Natural killer cell (primary cell): ENCODE measurements at places on chromosomes 12 and 14.

DNA sequence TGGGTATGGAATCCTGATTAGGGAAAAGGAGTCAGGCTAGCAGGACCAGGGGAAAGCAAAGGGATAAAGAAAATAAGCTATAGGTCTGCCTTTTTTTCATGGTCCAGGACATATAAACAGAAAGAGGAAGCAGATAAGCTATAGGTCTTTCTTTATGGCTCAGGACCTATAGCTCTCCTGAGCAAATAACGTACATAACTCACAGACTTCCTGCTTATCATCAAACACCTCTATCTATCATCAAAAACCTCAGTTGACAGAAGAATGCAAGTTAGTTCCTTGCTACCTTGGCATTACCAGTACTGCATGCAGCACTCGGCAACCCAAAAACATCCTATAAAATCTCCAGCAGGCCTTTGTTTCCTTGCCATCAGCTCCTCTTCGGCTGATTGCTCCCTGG lies 238.7 kb upstream of the OR4E1 start:
- H3K4me3 ChIP-seq: no peak overlapping the region
- H3K27me3 ChIP-seq: no peaks in the 10 kb centered on the region
- H3K36me3 ChIP-seq: no peaks in the 10 kb centered on the region
- H3K4me1 ChIP-seq: peaks cover 3% of the 10 kb centered on the region
- no peak overlapping the region for H3K27ac ChIP-seq
- no peak for DNase-seq

DNA sequence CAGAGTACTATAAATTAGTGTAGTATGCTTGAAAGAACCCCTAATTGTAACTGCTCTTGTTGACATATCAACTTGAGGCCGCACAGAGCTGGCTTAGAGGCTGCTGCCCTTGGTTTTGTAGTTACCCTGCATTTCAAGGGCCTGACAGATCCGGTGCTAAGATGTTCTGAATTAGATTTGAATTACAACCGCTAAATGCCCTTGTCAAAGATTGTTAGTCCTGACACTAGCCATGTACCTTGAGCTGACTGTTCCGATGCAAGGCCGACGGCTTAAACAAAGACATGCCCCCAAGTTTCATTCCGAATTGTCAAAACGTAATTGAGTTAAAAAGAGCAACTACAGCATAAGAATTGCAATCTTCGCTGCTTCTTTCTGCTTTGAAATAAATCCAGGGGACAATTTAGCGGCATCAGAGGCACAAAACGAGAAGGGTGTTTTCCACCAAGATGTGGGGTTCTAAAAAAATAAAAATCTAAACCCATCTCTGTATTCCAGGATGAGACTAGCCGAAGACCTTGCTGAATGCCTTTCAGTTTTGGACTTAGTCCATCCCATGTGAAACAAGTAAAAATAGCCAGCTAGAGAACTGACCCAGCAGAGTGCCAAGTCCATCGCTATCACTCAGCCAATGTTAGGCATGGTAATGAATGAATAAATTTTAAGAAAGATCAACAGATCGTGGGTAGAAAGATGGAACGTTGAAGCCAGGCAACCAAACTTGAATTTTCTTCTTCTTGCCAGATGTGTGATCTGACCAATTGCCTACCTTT lies 148.7 kb downstream of the DICER1 start:
- no peak for DNase-seq
- H3K27ac ChIP-seq: no peak overlapping the region
- no peaks in the 10 kb centered on the region for H3K36me3 ChIP-seq
- no peak overlapping the region for H3K4me3 ChIP-seq

- no peak overlapping the region for H3K4me3 ChIP-seq
- no peaks in the 10 kb centered on the region for H3K36me3 ChIP-seq
- no peaks in the 10 kb centered on the region for H3K4me1 ChIP-seq
- no peak overlapping the region for H3K27ac ChIP-seq
- no peak for DNase-seq
Measured at GRCh38 chr12:41206298-41206697, 18.2 kb downstream of the PDZRN4 start.

- H3K27me3 ChIP-seq: peaks cover 26% of the 10 kb centered on the region
- no peaks in the 10 kb centered on the region for H3K36me3 ChIP-seq
- no peak within 1 kb of the TSS for H3K27ac ChIP-seq
- no peak within 1 kb of the TSS for H3K4me3 ChIP-seq
- DNase-seq: no peak
Measured at GRCh38 chr12:71439613-71440344, at the start of gene LGR5. Gene LGR5, plus strand, starts transcription at chr12:71439798. Its CDS starts 283 bp downstream, at chr12:71440081.

DNA sequence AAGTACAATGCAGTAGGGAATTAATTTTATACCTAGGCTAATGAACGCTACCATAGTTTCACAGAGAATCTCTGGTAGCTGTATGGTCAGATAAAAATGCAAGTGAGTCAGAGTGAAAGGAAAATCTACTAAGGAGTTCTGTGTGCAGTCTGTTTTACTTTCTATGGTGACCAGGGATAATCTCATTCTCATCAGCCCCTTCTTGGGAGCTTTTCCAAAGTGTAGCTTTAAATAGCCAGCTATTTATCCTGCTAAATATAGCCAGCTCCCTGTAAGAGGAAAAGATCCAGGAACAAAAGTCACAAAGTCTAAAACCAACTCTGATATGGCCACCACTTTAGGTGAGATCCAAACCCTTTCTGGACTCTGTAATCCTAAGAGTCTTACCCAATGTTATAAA lies 75.5 kb downstream of the TMEM116 start:
- DNase-seq: no peak
- H3K27me3 ChIP-seq: no peaks in the 10 kb centered on the region
- peaks cover 3% of the 10 kb centered on the region for H3K36me3 ChIP-seq

DNA sequence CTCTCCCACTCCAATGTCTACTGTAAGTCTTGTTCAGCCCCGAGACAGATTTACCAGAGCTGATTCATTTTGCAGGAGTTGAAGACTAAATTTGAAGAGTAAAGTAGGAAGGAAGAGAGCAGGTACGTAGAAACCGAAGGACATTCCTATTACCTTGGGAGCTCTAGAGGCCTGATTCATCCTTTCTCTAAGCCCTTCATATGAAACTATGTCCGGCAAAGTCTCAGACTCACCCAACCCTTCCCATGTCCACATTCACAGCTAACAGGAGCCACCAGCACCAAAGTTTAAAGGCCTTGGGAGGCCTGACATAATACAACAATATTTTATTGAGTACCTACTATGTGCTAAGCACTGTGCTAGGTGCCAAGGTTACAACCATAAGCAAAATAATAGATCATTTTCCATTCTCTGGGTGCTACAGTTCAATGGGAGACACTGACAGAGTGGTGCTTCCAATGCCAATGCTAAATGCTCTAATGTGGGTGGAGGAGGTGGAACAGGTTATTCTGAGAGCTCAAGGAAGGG lies 86.6 kb downstream of the PHLDA1 start:
- H3K4me1 ChIP-seq: peaks cover 9% of the 10 kb centered on the region
- H3K36me3 ChIP-seq: no peaks in the 10 kb centered on the region
- H3K4me3 ChIP-seq: no peak overlapping the region
- no peaks in the 10 kb centered on the region for H3K27me3 ChIP-seq
- no peak for DNase-seq
- peak overlapping the region; percentile 68 for H3K27ac ChIP-seq

DNA sequence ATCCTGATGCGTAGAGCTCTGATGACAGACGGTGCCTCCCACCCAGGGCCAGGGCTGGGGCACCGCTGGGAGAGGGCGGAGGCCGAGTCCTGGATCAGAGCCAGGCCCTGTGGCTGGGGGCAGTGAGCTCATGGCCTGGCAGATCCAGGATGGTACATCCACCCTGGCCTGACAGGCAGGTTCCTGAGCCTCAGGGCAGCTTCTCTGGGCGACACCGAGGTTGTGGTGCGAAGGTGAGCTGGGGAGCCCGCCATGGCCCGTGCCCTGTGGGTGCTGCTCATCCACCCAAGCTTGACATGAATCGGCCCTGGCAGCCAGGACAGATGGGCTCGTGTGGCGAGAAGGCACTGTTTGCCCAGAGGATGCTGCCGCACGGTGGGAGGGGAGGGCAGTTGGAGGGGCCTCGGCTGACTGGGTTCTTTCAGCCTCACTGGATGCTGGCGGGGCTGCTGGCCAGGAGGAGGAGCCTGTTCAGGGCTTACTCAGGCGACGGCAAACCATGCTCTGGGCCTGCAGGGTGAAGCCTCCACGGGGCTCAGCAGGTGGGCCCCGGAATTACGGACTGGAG lies 16.6 kb downstream of the LRTM2 start:
- no peaks in the 10 kb centered on the region for H3K27me3 ChIP-seq
- H3K27ac ChIP-seq: no peak overlapping the region
- no peaks in the 10 kb centered on the region for H3K4me1 ChIP-seq
- DNase-seq: no peak
- no peak overlapping the region for H3K4me3 ChIP-seq
- H3K36me3 ChIP-seq: no peaks in the 10 kb centered on the region

DNA sequence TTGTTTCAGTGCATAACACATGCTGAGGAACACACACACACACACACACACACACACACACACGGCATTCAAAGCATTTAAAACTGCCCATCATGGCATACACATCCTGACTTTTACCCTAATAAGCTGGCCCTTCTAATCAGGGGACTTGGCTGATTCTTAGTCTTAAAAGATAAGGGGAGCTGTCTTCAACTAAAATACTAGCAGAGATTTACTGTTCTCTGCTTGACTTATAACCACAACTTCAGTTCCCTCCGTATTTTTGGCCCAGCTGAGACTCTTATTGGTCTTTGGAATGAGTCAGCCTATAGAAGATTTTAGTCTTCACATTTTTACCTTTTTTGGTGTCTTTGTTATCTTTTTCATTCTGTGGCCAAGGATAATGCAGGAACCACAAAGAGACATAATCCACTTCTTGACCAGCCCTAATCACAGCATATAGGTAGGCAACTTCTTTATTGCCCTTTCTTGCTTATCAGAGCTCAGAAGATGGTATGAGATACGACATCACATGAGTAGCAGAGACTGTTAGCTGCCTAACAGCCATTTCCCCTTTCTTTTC lies 25.1 kb upstream of the SLC8A3 start:
- H3K27ac ChIP-seq: no peak overlapping the region
- peaks cover 6% of the 10 kb centered on the region for H3K27me3 ChIP-seq
- no peak for DNase-seq
